Ovary (tissue), 10 donors: ENCODE measurements at places on chromosomes 16 and 17. TPM values are rescaled to one million over a fixed set of nuclear protein-coding genes. Genes with fewer than 3 reads are reported as not detected.

GRCh38 chr16:12178251-12178990 is 201.9 kb downstream of the SNX29 start:
- DNase-seq: peak; percentile 28

GRCh38 chr17:59812139-59812538 is 80.6 kb downstream of the TUBD1 start:
- no peak for DNase-seq

DNA sequence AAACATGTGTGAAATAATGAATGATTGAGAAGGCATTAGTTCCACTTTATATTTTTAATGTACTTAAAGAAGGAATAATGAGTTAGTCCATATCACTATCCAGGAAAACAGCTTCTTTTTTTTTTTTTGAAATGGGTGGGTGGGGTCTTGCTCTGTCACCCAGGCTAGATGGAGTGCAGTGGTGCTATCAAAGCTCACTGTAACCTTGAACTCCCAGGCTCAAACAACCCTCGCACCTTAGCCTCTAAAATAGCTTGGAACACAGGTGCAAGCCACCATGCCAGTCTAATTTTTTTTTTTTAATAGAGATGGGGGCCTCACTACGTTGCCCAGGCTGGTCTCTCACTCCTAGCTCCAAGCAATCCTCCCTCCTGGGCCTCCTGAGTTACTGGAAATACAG is 275.5 kb downstream of the CEP112 start:
- DNase-seq: no peak

GRCh38 chr17:39197380-39198185 is at the start of gene CACNB1:
Gene CACNB1 (minus strand): TSS chr17:39197669. CDS start chr17:39197495, 174 bp downstream.
- DNase-seq: peak; percentile 84

- DNase-seq: no peak
These were observed 5.4 kb upstream of the SLC5A2 start for GRCh38 chr16:31477220-31478216.

DNA sequence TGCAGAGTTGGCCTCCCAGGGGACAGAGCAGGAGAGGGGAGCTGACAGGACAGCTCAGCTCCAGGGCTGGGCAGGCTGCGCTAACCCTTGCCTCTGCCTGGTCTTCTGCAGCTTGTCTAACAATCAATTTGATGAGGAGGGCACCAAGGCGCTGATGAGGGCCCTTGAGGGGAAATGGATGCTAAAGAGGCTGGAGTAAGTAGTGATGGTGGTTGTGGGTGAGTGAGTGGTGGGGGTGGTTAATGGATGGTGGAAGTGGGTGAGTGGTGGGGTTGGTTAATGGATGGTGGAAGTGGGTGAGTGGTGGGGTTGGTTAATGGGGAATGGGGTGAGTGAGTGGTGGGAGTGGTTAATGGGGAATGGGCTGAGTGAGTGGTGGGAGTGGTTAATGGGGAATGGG is 22.0 kb upstream of the CPNE2 start:
- DNase-seq: no peak

GRCh38 chr16:86669937-86670749 is 91.8 kb downstream of the FOXL1 start:
- no peak for DNase-seq

DNA sequence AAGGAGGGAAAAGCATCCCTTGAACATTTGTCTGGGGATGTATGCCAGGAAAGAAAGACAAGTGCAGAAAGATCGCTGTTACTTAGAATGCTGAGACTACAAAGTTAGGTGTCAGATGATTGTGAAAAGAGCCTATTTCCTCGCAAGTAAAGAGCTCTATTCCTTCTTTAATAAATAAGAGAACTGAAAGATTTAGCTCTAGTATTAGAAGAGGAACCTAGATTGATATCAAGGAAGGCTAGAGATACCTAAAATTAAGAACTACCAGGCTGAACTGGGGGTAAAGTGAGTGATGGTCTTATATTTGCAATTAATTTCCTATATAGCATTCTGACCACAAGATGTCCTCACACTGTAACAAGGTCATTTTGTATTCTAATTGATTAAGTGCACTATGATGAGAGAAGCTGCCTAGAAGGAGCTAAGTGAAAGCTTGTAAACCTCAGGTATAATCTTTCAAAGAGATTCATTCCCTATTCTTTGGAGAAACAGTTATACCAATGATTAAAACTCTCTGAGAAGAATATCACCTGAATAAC is 62.3 kb downstream of the SSH2 start:
- DNase-seq: no peak

The WDR90 gene
- total RNA-seq: 36.5 TPM

The MLST8 gene
- total RNA-seq: 37.8 TPM

DNA sequence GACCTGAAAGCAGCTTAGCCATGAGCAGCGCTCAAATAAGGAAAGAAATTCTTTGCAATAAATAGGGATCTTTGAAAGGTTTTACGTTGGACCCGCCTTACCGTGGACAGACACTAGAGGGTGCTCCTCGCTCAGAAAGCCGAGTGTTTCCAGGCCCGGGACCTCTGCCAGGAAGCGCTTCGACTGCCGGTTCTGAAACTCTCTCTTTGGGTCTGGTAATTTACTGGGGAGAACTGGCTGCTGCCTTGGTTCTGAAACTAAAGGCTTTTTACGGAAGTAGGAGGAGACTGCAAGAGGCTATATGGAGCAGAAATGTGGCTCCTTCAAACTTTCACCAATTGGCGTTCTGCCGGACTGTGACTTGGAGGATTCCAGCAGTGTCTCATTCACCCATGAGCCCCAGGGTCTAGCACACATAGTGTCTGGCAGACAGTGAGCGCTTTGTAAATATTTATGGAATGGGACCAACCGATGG is 45.6 kb upstream of the HOXB9 start:
- DNase-seq: peak; percentile 76
